ENCODE measurements at places on chromosomes 5 and 9.

GRCh38 chr5:6633469-6634245, 417 bp downstream of the SRD5A1 start:
- peak; percentile 65 for DNase-seq

DNA sequence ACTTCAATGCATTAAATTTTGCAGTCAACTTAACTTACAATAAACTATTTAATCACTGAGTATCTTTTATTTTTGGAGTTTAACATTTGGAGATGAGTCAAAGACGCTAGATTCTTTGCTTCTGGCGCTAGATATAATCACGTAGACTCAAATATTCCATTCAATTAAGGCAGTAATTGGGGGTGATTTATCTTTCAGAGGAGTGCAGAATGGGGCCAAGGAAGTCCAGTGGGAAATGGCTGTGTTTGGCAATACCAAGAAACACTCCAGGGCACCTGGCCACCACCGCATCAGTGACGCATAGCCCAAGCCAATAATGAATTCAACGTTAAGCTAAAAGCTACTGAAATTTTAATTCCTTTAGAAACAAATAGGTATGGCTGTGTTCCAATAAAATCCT, 81.2 kb downstream of the PHAX start:
- DNase-seq, result peak; percentile 21

GRCh38 chr5:76715736-76716455, at the start of gene F2R:
Gene F2R (plus strand): TSS chr5:76716126. CDS start chr5:76716308, 182 bp downstream.
- DNase-seq, result peak; percentile 44

- DNase-seq, result no peak
Observed at GRCh38 chr5:32583582-32584232, 1.6 kb upstream of the SUB1 start.

GRCh38 chr5:149990518-149991376, 9.7 kb downstream of the TIGD6 start:
- peak; percentile 76 for DNase-seq

GRCh38 chr9:94808926-94809700, 82.6 kb downstream of the AOPEP start:
- DNase-seq, result no peak
